ENCODE measurements at places on chromosomes 1 and 21.

- no peak for DNase-seq
Measured at GRCh38 chr21:25175938-25176337, 431.3 kb downstream of the MRPL39 start.

GRCh38 chr1:205822397-205822796 lies 9.4 kb upstream of the SLC41A1 start:
- no peak for DNase-seq

DNA sequence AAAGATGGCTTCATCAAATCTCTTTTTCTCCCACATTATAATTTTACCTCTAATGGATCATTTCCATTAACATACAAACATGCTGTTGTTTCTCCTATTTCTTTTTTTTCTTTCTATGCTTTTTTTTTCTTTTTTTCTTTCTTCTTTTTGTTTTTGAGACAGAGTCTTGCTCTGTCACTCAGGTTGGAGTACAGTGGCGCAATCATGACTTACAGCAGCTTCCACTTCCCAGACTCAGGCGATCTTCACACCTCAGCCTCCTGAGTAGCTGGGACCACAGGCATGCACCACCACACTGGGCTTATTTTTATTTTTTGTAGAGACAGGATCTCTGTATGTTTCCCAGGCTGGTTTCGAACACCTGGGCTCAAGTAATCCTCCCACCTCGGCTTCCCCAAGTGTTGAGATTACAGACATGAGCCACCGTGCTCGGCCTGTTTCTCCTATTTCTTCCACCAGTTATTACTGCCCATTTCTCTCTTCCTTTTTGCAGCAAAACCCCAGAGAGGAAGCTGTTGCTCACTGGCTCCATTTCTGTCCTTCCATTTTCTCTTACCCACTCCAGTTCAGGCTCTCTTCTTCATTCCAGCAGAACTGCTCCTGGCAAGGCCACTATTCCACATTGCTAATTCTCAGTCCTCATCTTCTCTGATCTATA lies 32.1 kb upstream of the OPRD1 start:
- DNase-seq = no peak

DNA sequence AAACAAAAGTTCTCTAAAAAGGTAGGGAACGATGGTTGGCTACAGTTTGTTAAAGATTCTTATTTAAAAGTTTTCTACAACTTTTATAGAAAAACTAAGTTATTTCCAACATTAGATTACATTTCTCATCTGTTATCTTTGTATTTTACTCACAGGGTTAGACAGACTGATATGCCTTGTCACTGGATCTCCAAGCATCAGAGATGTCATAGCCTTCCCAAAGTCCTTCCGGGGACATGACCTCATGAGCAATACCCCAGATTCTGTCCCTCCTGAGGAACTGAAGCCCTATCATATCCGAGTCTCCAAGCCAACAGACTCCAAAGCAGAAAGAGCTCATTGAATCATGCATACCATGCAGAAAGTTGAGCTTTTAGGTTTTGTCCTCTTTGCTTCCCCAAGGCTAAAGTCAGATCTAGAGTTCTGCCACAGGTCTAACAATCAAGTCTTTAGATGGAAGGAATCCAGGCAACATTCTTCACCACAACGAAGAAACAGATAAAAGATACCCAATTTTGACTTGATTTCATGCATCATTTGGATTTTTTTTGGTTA lies 10.3 kb downstream of the GAS5 start:
- DNase-seq = no peak

DNA sequence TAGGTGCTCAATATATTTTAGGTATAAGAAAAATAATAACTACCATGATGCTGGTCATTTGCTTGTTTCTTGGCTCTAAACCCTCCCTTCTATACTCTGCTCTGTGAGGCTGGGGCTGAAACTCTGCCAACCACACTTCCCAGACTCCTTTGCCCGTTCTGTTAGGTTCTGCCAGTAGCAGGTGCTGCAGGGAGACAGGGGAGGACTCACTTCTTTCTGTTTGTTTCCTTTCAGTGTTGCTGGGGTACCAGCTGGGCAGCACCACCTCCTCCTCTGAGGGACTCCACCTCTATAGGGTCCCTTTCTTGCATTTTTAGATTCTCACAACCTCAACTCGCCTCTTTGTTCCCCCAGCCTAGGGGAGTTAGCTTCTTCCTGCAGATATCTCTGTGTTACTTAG lies 17.0 kb upstream of the SH2D2A start:
- no peak for DNase-seq

DNA sequence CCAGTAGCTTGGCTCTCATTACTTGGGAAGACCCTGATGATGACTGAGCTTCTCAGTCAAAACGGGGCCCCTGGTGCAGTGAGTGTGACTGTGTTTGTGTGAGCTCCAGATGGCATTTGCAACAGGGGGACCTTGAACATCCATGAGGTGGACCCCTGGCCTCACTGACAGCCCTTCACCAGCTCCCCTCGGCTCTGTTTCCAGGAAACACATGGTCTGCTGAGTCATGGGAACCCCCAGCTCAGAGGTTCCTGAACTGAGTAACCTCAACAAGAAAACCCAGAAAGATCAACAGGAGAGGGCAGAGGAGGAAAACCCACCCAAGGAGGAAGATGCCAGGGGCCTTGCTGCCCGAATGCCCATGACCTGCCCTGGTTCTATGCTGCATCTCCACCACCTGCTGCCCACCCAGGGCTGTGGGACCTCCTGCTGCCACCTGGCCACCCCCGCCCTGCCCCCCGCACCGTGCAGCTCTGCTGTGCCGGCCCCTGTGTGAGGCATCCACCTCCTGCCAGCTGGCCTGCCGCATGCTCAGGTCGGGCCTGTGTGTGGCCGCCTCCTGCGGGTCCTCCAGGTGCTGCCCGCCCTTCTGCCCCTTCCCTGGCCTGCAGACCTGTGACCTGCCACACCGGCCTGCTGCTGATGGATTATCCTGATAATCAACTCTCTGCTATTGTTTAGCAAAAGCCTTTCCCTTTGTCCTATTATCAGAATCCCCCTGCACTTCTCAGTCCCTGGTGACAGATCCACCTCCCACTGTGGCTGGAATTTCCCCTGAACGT lies 4.2 kb upstream of the KRTAP12-1 start:
- no peak for DNase-seq

DNA sequence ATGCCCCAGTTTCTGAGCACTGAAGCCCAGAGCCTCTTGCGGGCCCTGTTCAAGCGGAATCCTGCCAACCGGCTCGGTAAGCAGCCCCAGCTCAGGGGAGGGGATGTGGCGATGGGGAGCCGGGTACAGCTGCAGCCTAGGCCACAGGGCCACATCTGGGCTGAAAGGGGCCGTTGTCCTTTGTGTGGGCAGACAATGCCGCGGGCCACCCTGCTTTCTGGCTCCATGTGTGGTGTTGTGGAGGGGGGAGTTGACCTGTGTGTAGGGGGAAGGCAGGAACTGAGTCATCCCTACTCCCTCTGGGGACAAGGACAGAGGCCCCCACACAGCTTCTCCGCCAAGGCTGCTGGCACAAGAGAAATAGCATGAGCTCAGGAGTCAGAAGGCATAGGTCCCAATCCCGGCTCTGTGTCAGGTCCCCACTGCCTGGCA lies 26.0 kb downstream of the RPS6KA1 start:
- no peak for DNase-seq

DNA sequence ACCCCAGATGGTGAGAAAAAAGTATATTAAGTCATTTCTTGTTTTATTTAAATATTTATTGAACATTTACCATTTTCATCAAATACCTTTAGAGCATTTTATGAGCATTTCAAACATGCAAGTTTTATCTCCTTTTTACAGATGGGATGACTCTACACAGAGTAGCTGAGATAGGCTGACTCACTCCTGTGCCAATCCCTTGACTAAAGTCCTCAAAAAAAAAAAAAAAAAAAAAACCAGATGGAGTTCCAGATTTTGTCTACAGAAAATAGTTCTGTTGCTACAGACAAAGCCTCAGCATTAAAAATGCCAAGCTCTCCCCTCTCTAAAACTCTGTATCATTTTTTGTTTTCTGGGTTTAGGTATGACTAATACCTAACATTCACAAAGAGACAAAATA lies 303.0 kb upstream of the PLD5 start:
- DNase-seq = no peak

DNA sequence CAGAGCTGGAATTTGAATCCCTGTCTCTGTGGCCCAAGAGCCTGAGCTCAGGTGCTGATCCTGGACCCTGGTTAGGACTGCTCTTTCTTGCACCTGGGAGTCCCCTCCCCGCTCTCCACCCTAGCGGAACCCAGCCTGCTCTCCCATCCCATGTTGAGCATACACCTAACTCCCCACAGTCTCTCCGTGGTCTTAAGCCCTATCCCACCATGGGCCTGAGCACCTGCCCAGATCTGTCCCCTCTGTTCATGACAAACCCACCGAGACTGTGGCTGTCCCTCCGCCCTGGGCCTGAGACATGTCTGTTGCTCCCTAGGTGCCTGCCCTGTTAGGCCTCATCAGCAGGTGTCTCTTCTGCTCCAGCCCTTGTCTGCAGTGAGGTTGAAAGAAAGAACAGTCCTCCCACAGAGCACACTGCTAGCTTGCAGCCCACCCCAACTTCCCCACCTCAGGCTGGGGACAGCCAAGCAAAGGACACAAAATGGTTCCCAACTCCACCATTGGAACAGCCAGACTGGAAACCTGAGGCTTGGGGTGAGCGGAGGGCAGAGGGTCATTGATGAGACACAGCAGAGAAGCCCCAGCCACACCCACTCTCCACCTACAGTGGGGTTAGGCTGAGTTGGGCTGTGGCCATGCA lies 118.5 kb downstream of the MATN1 start:
- no peak for DNase-seq

DNA sequence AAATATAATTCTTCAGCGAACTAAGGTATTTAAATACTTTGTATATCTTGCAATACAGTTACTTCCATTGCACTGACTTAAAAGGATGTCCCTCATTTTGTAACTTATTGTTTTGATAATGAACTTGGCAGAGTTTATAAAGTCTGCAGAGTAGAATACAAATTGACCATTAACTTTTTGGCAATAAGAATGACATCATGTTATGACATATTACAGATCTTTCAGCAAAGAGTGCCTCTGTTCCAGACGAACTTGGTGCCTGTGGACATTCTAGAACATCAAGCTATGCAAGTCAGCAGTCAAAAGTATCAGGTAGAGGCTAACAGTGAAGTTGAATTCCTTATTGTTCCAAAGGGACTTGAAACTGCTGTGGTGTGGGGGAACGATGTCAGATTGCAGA lies 32.9 kb downstream of the HENMT1 start:
- no peak for DNase-seq

Data from CD4-positive, CD25-positive, alpha-beta regulatory T cell (primary cell).